ENCODE measurements at places on chromosomes 6 and 20.
A peak's percentile ranks its signal among the peaks of the same experiment; 100 is the strongest.

DNA sequence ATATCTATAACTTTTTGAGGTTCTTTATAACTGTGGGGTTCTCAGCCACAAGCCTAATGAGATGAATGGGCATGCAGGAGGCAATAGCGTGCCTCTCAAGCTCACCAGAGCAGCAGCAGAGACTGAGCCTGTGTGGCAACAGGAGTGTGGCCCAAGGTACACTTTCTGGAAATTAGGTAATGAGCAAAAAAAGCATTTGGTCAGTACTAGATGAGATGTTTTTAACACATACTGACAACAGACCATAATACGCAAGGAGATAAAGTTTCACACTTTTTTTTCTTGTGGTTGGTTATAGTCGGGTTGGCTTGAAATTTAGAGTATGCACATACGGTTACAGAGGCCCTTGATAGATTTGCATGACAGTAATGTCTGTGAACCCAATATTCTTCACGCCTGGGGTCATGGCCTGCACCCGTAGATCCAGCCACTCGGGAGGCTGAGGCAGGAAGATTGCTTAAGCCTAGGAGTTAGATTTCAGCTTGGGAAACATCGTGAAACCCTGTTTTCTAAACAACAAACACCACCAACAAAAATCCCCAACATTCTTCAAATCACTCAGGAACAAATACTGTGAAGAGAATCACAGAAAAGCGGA lies 300.1 kb downstream of the GMDS start:
- DNase-seq = no peak

GRCh38 chr6:65776332-65776731 lies 69.3 kb upstream of the EYS start:
- DNase-seq = no peak

- peak; percentile 28 for DNase-seq
Measured at GRCh38 chr6:31441365-31442267, 38.2 kb downstream of the MICA start.

GRCh38 chr6:4336084-4336483 lies 200.7 kb upstream of the ECI2 start:
- DNase-seq = no peak

DNA sequence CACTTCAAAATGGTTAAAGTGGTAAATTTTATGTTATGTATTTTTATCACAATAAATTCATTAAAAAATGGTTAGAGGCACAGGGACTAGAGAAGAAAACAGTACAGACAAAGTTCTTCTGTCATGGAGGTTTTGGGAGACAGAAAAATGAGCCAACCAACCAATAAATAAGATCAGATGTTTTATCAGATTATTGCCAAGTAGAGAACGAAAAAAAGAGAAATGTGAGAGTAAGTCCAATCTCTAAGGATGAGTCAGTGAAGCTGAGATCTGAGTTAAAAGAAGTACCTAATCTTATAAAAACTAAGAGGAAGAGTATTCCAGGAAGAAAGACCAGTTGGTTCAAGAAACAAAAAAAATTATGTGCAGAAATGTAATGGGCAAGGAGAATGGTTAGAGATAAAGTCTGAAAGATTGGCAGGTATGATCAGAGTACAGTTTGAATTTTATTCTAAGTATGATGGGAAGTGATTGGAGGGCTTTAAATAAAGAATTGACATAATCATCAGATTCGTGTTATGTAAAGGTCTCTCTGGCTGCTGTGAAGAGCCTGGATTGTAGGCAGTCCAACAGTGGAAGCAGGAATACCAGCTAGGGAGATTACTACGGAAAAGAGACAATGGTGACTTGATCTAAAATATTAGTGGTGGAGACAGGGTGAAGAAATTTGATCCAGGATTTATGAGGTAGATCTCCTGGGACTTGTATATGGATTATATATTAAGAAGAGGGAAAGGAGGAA lies 79.6 kb downstream of the RCAN2 start:
- no peak for DNase-seq

DNA sequence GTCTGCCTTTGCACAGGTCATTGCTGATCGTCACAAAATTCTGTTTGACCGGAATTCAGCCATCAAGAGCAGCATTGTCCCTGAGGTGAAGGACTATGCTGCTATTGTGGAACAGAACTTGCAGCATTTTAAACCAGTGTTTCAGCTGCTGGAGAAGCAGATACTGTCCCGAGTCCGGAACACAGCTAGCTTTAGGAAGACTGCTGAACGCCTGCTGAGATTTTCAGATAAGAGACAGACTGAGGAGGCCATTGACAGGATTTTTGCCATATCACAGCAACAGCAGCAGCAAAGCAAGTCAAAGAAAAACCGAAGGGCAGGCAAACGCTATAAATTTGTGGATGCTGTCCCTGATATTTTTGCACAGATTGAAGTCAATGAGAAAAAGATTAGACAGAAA lies 24.6 kb upstream of the CALHM6 start:
- DNase-seq = no peak

- no peak for DNase-seq
Measured at GRCh38 chr20:40797425-40797824, 108.4 kb upstream of the MAFB start.

DNA sequence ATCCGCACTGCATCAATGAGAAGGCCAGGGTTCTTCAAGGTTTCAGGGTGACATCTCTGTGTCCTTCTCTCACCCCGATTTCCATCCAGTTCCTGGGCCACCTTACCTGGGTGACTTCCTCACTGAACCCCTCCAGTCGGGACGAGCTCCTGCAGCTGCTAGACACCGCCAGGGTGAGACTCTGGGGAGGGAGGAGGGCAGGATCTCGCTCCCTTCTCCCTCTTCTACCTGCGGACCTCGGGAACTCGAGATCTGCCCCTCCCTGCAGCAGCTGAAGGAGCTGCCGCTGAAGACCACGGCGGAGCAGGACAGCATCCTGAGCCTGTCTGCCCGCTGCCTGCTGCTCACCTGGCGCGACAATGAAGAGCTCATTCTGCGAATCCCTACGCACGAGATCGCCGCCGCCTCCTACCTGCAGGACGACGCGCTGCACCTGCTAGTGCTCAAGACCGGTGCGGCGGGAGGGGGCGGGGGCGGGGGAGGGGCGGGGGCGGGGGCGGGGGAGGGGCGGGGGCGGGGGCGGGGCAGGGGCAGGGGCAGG lies 7.5 kb downstream of the CCM2L start:
- DNase-seq = no peak

Data from hypothalamus (tissue), 51 donors.